ENCODE measurements at places on chromosomes 1 and 21.
A peak's percentile ranks its signal among the peaks of the same experiment; 100 is the strongest.

DNA sequence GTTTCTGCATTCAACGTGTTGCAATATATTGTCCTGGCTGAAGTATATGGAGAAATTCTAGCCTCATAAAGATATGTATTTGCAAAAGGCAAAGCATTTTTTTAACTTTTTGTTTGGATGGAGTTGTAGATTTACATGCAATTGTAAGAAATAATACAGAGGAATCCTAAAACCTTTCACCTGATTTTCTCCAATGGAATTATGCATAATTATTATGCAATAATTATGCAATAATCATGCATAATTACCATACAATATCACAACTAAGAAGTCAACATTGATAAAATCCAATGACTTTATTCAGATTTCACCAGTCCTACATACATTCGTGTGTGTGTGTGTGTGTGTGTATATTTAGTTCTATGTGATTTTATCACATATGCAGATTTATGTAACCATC is 7.5 kb upstream of the MAP3K21 start:
- no peak for DNase-seq

DNA sequence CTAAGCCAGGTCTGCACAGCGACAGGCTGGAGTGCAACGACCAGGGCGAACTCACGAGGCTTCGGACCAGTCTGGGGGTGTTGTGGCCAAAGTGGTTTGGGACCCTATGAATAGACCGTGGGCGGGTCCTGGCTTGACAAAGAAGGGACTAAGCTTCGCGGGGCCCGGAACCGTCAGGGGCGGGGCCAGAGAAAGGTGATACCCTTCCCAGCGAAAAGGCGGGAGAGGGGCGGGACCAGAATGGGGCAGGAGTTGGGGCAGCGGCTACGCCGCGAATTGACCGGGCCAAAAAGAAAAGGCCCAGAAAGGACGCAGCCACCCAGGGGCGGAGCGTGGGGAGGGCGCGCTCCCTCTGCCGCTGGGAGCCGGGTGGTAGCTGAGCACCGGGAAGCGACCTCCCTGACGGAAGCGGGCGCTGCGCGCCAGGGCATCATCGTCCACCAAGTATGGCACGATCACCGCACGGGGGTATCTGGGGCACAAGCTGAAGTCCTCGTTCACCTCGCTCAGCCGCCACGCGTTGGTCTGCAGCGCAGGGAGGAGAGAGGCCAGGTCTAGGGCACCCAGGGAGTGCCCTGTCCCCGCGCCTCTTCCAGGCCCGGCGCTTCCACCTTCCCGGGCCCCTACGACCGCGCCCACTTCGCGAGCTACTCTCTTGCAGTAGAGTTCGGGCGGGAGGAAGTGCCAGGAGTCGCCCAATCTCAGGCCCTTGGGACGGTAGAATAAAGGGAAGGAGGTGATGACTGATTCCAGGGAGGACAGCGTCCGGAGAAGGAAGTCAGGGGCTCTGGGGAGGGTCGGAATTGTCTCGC is 6.7 kb upstream of the FAM167B start:
- peak; percentile 57 for DNase-seq

DNA sequence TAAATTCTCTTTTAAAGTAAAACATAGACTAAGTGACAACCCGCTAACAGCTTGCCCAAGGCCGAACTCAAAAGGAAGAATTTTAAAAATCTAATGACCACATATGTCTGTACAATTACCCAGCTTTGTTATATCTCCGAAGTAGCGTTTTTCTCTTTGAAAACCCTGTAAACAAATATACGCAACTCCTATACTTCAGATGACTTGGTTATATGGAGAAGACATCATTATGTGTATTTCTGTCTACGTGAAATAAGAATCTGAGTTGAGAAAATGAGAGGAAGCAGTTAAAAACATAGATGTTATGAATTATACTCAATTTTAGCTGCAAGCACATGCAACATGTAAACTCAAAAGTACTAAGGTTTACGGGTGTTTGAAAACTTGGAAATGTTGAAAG is 2.0 kb downstream of the PBX1 start:
- DNase-seq, result no peak

DNA sequence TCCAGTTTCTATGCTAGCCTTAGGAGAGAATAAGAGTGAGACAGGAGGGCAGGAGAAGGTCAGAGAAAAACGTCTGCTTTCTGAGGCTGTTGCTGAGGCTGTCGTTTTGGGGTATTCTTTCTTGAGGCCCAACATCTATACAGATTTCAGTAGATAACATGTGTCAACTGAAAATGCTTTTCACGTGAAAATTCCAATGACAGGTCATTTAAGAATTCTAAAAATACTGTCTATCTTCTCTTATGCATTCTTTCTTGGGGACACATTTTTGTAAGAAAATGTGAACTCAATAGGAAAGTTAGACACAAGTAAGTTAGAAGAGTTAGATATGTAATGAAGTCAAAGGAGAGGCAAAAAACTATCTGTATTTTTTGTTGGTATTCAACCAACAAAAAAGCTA is 150.8 kb downstream of the TGFB2 start:
- no peak for DNase-seq

DNA sequence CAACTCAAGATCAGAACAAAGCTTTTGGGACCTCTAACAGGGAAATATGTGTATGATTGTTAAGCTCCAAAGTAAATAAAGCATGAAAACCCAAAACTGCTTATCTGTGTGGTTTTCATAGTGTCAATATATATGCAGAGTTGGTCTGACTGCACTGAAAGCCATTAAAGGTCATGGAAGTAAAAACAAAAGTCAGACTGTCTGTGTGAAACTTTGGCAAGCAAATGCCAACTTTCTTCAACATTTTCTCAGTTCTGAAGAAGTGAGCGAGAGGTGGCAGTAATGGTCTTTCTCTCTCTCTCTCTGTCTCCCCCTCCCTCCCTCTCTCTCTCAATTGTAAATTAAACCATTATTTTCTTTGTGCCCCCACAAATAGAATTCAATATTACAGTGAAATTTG is 100.1 kb upstream of the S1PR1 start:
- no peak for DNase-seq

DNA sequence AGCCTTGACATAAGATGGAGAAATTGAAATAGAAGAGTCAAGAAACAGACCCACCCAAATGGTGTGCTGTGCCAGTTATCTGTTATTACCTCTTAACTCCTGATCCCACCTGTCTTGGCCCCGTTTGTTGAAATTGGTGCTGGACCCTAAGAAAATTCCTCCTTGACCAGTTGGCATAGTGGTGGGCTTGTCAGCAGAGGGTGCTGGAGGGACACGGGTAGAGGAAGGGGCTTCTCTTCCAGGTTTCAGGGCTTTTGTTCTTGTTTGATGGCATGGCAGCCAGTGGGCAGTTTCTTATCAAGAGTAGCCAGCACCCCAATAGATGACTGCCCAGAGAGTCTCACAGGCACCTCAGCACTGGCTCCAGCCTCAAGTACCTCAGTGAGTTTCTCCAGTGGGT is 51.6 kb downstream of the PCBP3 start:
- peak; percentile 12 for DNase-seq

DNA sequence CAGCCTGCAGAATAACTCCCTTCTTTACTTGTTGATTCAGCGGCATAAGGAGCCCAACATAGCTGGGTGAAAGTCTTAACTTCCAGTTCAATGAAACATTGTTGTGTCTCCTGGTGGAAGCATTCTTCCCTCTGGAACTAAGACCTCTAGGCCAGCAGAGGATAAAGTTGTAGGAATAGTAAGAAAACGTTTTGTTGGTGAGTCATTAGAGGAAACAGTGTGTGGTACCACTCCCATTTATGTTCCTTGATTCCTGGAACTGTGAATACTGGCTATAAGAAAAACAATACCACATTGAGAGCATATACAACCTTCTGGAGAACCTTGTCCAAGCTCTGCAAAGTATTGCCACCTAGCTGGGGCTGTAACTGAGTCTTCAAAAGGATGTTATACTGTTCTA is 737.4 kb upstream of the ZP4 start:
- DNase-seq, result no peak

GRCh38 chr1:178358456-178358855 is 138.3 kb downstream of the CLEC20A start:
- no peak for DNase-seq

GRCh38 chr1:168654198-168654915 is 74.6 kb downstream of the DPT start:
- no peak for DNase-seq

GRCh38 chr1:100530880-100531487 is 7.0 kb upstream of the GPR88 start:
- peak; percentile 92 for DNase-seq

DNA sequence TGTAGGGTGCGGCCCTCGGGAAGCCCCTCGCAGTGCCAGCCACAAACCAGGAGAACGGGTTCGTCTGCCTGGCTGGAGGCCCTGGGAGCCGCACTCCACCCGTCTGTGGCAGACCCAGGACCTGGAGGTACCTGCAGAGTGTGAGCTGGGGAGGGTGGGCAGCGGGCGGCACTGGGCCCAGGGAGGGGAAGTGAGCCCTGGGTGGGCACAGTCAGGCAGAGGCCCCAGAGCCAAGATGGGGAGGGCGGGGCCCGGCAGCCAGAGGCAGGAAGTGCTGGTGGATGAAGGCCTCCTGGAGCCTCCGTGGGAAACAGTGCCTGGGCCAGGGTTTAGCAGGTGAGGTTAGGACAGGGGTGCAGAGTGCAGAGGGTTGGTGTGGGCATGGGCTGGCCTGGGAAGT is 4.0 kb upstream of the PEX10 start:
- DNase-seq, result no peak

DNA sequence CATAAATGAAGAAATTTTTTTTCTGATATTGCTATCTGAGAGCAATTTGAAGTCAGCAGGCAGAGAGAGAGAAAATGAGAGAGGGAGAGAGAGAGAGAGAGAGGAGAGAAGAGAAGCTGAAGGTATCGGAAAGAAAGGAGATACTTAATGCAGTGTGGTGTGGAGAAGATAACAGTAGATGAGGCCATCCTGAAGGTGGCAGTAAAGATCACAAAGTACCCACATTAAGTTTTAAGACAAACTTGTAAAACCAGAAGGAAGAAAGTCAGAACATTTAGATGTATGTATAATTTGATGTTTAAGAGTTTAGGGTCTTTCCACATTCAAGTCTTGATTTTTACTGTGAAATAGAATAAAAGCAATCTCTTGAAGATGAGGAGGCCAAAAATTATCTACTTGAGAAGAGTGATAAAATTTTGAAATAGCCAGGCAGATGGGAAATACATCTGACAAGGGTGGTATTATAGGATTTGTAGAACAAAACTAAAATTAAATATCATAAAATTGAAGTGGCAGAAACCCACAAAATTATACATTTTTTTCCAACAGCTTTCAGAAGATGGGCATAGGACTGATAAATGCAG is 1753.4 kb downstream of the MRPL39 start:
- DNase-seq, result peak; percentile 50

All from NB4 (cell line).